ENCODE measurements at places on chromosomes 2 and 18.

DNA sequence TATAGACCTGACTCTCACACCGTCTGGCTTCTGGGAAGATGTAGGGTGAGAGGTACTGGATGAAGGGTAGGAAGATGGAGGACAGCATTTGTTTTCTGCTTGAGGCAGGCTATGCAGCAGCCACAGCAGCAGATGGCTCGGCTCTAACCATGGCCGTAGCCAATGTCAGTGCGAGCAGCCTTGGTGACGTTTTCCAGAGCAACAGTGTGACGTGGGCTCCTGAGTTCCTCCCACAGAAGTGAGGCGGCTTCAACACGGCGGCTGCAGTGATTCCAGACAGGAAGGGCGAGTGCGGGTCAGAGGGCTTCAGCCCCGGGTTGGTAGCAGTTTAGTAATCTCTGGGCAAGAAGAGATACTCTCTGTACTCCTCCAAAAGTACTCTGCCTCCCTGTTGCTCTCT, 133.0 kb upstream of the MYT1L start:
- no peak for DNase-seq

GRCh38 chr2:108594982-108595464, 60.8 kb downstream of the LIMS1 start:
- no peak for DNase-seq

GRCh38 chr2:237685408-237685807, 58.0 kb downstream of the LRRFIP1 start:
- no peak for DNase-seq

- no peak for DNase-seq
Observed at GRCh38 chr2:237483018-237483731, 3.9 kb upstream of the MLPH start.

DNA sequence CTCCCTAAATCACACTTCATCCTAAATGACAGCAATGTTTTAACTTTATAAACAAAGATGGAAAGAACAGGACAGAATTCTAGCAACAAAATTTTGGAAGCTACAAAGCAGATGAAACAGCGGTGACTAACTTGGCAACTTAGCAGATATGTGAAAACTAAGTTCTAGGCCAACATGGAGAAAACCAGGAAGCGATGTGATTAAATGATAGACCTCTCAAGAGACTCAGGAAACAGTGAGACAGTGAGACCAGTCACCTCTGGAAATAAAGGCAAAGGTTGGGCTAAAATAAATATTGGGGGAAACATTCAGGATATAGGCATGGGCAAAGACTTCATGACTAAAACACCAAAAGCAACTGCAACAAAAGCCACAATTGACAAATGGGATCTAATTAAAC, 24.4 kb upstream of the ZBTB7C start:
- no peak for DNase-seq

DNA sequence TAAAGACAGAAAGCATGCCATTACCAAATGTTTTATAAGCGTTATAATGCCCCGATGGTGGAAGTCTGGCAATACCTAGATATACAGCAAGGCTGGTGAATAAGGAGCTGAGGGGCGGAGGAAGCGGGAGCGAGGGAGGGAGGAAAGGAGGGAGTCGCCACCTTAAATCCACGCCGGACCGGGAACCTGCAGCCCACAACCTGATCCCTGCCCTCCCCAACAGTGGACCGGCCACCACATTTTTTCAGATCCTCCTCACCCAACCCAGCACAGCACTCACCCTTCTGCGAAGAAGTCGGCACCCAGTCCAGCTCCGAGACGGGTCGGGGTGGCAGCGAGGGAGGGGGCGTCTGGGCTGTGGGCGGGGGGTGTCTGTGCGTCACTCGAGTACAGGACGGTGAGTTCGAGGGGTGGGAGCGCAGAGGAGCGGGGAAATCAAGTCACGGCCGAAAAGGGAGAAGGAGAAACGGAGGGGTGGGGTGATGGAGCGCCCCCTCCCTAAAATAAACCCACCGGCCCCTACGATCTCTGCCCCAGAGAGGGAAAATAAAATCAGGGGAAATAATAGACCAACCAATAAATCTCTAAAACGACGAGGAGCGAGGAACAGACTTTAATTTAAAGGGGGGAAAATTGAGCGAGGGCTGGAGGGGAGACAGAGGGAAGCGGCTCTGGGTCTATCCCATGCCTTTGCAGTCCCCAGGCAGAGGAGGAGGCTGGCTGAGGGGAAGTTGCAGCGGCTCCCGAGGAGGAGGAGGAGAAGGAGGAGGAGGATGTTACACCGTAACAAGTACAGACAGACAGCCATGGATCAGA, 96.5 kb upstream of the SERTAD2 start:
- DNase-seq = peak; percentile 43

DNA sequence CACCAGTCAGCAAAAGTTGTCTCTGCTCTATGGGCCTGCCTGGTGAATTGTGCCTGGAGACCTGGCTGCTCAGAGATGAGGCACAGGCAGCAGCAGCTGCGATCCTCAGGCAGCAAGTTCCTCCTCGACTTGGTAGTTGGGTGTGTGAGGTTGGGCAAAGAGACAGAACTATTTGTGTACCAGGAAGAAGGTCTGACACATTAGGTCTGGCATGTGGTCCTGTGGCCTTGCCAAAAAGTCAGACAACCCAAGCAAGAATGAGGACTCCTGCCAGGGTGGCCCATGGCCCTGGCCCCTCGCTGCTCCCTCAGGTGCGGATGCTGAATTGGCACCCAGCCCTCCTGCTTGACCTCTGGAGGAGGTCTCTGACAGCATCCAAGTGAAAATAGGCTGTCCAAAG, 192.7 kb downstream of the DYSF start:
- no peak for DNase-seq

All from stimulated activated CD4-positive, alpha-beta T cell treated with anti-CD3 and anti-CD28 coated beads, Interleukin-2, amount 100 ng/mL, for 24 hours (primary cell).